ENCODE measurements at places on chromosomes 5 and 9.

- peak; percentile 73 for DNase-seq
These were observed 231.4 kb upstream of the TUT7 start for GRCh38 chr9:86585422-86586143.

- no peak for DNase-seq
These were observed 115.1 kb downstream of the PALM2AKAP2 start for GRCh38 chr9:109894921-109895758.

- no peak for DNase-seq
These were observed 89.1 kb upstream of the COL5A1 start for GRCh38 chr9:134552349-134552990.

GRCh38 chr9:86045654-86046053 lies 53.7 kb downstream of the GOLM1 start:
- no peak for DNase-seq

DNA sequence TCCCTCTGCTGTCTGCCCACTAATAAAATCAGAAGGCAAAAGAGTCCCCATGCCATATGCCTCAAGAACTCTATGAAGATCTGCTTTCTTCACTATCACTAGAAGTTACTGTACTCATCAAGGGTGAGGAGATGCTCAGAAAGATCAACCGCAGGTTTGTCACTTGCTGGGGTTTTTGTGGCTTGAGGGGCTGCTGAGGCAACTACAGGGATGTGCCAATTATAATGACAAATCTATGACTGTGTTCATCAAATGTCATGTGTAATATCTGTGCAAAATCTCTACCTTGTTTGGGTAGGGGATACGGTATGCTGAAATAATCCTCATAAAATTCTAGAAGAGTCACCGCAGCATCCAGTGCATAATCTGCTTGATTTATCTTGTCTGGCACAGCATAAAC lies 13.0 kb downstream of the ERAP1 start:
- no peak for DNase-seq

DNA sequence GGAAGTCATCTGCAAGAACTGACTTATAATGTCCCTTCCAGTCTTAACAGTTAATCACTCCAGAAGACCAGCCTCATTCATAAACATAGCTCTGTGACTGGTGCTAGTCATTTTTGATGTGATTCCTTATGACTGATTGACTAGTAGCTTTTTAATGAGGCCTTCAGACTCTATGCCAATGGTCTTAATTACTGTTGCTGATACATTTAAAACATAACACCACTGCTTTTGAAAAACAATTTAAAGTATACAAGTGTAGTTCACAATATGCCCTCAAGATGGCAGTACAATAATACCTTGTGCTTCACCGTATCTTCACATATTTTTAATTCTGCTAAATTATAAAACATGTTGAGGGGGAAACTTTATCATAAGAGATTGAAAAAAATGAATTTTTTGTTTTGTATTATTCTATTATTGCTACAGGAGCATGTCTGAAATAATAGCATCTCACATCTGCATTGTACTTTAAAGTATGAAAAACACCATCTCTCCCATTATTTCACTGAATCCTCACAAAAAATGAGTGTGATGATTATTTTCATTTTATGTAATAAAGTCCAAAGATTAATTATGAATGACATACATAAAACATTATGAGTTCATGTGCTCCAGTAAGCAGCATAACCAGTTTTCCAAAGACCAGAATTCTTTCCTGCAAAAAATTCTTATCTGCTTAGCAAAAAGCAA lies 55.2 kb upstream of the SHISAL2B start:
- peak; percentile 36 for DNase-seq

DNA sequence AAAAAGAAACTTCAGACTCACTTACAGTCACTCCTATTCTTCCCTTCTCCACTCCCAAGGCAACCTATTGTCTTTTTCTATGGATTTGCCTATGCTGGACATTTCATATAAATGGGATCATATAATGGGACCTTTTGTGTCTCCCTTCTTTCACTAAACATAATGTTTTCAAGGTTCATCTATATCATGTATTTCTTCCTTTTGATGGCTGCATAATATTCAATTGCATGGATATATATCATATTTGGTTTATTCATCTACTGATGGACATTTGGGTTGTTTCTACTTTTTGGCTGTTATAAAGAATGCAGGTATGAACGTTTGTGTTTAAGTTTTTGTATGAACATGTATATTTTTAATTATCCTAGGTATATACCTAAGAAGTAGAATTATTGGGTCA lies 30.6 kb downstream of the ANKHD1 start:
- no peak for DNase-seq

DNA sequence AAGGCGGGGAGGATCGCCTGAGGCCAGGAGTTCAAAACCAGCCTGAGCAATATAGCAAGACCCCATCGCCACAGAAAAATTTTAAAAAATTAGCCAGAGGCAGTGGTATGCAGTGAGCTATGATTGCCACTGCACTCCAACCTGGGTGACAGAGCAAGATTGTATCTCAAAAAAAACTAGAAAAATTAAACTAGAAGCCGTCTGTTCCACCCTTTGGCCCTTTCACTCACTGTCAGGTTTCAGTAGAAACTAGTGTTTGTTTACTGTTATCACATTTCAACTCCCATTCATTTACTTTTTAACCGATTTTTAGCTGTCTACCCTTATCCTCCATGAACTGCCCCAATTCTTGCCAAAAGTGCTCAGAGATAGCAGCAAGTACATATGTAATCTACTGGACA lies 8.3 kb downstream of the UGCG start:
- no peak for DNase-seq

- DNase-seq, result no peak
These were observed 33.8 kb upstream of the PTGS1 start for GRCh38 chr9:122336866-122337555.

GRCh38 chr5:57900381-57900944 lies 417.9 kb upstream of the ACTBL2 start:
- DNase-seq, result no peak

DNA sequence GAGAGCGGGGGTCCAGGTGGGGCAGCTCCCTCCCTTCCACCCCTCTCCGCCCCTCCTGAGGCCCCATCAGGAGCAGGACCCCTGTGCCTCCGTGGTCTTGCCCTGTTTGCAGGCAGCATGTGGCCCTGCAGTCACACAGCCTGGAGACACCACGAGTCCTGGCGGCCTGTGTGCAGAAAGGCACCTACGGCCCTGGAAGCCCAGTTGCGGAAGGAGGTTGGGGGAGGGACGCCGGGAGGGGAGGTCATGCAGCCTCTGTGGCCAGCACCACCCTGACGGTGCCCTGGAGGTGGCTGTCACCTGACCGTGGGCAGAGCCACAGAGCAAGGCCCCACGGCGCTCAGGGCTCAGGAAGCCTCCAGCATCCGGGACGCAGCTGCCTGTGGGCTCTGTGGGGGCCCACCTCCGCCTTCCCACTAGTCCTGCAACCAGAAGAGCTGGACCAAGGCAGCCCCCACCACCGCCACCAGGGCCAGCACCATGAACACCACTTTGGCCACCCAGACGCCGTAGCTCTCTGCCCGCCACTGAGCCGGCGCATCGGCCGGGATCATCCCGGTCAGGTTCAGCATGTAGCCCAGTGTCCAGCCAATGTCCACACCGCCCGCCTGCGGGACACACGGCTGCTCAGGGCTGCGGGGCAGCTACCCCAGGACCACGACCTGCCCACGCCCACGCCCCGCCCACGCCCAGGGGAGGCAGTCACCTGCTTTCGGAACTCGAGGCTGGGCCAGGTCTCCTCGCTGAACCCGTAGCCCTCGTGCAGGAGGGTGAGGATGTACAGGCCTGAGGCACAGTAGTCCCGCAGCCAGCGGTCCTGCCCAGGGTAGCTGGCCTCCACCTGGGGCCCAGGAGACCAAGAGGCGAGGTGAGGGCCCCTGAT lies 6.4 kb downstream of the ENTPD8 start:
- no peak for DNase-seq

GRCh38 chr9:97511655-97512427 lies 10.4 kb downstream of the TMOD1 start:
- no peak for DNase-seq

DNA sequence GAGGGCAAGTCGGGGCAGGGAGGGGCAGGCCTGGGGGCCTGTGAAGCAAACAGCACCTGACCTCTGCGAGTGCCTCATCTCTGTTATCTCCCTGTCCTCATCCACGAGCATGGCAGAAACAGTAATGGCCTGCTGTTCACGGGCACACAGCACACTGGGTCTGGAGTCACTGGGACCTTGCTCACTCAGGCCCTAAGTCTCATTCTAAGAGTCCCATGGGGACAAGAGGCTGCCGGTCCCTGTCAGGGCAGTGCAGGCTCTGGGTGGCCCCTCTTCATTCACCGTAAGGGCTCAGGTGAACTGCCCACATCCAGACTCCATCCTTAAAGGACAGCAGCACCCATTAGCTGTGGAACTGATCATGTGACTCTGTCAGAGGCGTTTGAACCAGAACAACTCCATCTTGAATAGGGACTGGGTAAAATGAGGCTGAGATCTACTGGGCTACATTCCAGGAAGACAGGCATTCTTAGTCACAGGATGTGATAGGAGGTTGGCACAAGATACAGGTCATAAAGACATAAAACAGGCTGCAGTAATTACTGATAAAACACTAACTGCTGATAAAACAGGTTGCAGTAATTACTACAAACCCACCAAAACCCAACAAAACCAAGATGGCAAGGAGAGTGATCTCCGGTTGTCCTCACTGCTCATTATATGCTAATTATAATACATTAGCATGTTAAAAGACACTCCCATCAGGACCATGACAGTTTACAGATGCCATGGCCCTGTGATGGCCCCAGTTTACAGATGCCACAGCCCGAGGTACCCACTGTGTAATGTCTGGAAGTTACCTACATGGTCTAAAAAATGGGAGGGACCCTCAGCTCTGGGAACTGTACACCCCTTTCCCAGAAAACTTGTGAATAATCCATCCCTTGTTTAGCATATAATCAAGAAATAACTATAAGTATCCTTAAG lies 28.7 kb downstream of the BICD2 start:
- no peak for DNase-seq

- DNase-seq, result no peak
These were observed 346.2 kb upstream of the CTNND2 start for GRCh38 chr5:12250454-12250853.

DNA sequence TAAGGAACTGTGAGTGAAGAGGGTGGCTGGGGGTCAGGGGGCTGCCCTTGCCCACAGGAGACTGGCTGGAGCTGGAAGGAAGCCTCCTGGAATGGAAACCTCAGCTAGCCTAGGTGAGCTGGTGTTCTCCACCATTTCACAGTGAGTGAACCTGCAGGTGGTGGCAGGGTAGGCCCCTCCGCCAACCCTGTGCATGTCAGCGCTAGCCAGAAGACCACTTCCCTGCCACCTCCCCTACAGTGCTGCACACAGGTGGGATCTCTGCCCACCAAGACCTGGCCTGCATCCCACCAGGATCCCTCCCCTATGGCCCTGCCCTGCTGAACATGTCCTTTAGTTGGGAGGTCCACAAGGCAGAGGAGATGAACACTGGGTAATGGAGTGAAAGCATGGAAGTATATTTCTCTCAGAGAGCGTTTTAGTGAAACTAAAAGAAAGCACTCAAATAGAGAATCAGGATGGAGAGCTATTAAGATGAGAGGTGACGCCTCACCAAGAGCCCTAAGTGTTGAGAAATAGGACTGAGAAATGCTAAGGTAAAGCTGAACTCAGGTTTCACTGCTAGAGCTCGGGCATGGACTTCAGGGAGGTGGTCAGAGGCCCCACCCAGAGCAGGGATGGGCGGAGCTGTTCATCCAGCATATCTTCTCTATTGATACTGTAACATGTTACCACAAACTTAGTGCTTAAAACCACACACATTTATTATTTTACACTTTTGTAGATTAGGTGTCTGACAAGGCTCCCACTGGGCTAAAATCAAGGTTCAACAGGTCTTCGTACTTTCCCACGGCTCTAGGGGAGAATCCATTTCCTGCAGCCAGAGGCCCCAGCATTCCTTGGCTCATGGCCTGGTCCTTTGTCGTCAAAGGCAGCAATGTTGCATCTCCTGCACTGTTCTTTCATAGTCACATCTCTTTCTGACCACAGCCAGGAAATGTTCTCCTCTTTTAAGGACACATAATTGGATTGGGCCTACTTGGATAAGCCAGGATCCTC lies 83.2 kb downstream of the DIRAS2 start:
- DNase-seq, result no peak

GRCh38 chr5:61286446-61287132 lies 45.5 kb upstream of the ZSWIM6 start:
- no peak for DNase-seq

DNA sequence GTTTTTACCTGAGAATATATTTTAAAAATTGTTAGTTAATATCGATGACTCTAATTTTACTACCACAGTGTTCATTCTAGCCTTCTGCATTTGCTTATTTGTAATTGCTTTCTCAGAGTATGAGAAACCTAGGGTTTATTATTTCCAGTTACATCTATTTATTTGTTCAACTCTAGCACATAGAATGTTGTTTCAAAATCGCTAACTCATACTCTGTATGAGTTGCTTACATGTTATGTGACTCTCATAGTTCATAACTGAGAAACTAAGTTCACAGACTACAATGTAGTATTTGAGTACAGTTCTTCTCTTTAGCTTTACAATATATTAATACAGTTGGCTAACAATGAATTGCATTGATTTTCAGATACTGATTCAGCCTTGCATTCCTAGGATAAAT lies 103.2 kb downstream of the MACROH2A1 start:
- no peak for DNase-seq

DNA sequence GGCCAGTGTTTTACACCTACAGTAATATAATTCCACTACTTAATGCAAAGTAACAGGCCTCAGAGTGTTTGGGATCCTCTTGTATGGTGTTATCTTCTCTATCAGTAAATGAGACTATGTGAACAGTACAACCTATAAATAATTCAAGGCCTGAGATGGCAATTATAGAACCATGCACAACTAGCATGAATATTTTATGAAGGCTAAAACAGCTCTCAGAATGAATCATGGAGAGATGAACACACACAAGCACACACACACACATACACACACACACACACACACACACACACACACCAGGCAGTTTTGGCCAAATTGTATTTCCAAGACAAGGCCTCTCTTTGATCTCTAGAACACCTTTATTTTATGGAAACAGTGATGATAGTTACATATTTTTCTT lies 224.9 kb downstream of the EBF1 start:
- no peak for DNase-seq

DNA sequence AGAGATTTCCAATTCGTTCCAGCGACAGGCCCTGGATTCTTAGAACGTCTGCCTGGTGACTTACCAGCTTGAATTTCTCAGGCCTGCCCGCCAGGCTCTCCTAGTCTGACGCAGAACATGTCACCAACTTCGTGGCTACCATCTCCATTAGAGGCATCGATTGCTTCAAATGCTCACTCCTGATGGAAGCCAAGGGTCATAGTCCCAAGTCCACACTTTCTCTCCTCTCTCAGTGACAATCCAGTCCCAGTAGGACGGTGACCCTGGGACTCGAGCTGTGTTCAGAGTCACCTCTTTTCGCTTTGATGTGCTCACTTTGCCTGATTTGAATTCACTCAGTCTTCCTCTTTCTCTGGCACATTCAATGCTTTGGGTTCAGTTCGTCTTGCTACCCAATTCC lies 94.8 kb downstream of the GADD45G start:
- DNase-seq, result no peak

DNA sequence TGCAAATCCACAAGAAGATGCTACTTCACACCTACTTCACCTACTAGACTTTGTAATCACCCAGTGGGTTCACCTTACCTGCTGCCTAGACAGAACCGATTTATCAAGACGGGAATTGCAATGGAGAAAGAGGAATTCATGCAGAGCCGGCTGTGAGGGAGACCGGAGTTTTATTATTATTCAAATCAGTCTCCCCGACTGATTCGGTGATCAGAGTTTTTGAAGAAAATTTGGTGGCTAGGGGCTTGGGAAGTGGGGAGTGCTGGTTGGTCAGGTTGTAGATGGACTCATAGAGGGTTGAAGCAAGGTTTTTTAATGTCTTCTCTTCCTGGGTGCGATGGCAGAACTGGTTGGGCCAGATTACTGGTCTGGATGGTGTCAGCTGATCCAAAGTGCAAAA lies 23.4 kb downstream of the SFXN1 start:
- DNase-seq, result no peak
